PC-9 (cell line): ENCODE measurements at places on chromosomes 7 and 10.

GRCh38 chr10:122171302-122172075, 99.6 kb upstream of the BTBD16 start:
- DNase-seq = no peak

GRCh38 chr10:5117026-5117425, 22.8 kb downstream of the AKR1C3 start:
- DNase-seq = no peak

GRCh38 chr10:85222300-85222699, 893.9 kb downstream of the CCSER2 start:
- no peak for DNase-seq

- DNase-seq = no peak
Measured at GRCh38 chr10:53102424-53102823, 329.8 kb upstream of the MBL2 start.

- no peak for DNase-seq
Measured at GRCh38 chr10:92640107-92640506, 47.2 kb downstream of the KIF11 start.

DNA sequence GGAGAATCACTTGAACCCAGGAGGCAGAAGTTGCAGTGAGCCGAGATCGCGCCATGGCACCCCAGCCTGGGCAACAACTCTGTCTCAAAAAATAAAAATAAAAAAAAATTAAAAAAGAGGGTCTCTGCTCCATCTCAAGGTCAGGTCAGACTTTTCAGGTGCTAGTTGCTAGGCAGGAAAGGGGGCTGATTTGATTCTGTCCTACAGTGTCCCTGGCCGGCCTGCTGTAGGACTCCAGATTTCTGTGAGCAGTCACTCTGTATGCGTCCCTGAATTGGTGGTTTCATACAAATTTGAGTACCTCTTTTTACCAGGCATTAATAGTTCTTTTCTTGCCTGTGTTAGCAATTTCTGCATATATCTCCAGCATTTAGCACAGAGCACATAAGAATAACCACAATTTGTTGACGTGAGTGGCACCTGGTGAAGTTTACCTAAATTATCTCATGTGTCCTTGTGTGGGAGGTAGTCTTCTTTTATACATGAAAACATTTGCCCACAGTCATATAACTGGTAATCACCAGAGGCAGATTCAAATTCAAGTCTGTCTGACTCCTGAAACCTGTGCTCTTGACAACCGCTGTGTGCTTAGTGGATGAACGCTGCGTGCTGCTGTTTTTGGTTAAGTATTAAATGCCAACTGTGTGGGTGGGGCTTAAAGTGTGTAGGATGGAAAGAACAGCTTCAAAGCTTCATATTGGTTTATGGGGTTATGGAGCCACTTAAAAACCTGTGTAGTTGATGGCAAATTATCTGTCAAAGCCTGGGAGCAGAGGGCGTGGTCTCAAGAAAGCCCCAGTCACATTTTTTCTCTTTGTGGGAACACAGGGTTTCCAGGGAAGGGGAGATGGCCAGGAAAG, 3.2 kb upstream of the ZNF775 start:
- DNase-seq = no peak

GRCh38 chr7:6444516-6445269, 3.1 kb downstream of the DAGLB start:
- DNase-seq = no peak

GRCh38 chr10:1881636-1882035, 144.3 kb upstream of the ADARB2 start:
- DNase-seq = no peak

GRCh38 chr7:40802497-40802896, 667.7 kb downstream of the SUGCT start:
- no peak for DNase-seq
